ENCODE measurements at places on chromosomes 3 and 15. TPM values are rescaled to one million over a fixed set of nuclear protein-coding genes. Genes with fewer than 3 reads are reported as not detected.

The CFAP100 gene
- total RNA-seq, result 2.5 TPM

The FAM174B gene
- 9.8 TPM for total RNA-seq

The CDHR4 gene
- total RNA-seq, result under 0.01 TPM

The ISLR2 gene
- total RNA-seq, result 176 TPM

The SERINC4 gene
- total RNA-seq, result under 0.01 TPM
